ENCODE measurements at places on chromosomes 13 and 19. TPM values are rescaled to one million over a fixed set of nuclear protein-coding genes. Genes with fewer than 3 reads are reported as not detected.

The KASH5 gene
- not detected for total RNA-seq

The DACH1 gene
- total RNA-seq, result 9.6 TPM

The PRR19 gene
- total RNA-seq, result 0.88 TPM

The KLK3 gene
- total RNA-seq, result not detected

The TNFSF11 gene
- 32.7 TPM for total RNA-seq
